ENCODE measurements at places on chromosomes 3 and 15.

DNA sequence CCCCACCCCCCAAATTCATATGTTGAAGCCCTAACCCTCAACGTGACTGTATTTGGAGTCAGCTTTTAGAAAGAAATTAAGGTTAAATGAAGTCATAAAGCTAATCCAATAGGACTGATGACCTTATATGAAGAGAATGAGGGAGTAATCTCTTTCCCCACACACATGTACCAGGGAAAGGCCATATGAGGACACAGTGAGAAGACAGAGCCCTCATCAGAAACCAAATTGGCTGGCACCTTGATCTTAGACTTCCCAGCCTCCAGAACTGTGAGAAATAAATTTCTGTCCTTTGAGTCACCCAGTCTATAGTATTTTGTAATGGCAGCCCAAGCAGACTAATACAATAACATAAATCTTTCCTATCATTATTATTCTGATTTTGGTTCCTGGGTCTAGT, 194.7 kb upstream of the NANOGP8 start:
- DNase-seq = no peak

GRCh38 chr15:73699249-73700040, 15.3 kb downstream of the CD276 start:
- DNase-seq = no peak

GRCh38 chr3:187946163-187946691, 201.0 kb upstream of the BCL6 start:
- DNase-seq = no peak

DNA sequence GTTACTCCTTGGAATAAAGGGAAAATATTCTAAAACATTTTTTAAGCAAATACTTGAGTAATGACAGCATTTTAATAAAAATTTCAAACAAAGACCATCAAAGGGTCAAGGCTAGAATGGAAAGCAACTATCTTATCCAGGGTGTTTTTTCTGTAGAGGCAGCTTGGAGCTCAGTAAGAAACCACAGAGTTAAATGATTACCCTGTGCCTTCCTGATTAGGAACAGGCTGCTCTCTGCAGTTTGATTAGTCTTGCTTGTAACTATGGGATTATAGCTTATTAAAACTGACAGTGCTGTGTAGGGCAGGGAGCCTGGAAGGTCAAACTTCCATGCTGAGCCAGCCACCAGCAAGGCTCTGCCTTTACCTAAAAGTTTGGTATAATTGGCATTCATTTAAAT, 33.1 kb downstream of the QTRT2 start:
- no peak for DNase-seq

DNA sequence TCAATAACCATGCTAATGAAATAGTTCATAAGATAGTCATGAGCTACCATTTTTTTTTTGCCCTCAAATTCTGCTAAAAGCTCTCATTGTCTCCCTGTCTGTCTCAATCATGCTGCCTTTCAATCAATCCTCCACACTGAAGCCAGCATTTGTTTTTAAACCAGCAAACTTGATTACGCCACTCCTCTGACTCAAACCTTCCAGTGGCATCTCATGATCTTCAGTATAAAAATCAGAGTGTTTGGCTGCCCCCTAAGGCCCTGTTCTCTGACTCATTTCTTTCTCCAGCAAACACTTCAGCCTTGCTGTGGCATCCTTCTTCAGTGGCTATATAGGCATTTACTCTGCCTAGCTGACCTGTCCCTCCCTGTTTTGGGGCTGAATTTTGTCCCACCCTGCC, 36.0 kb upstream of the EOMES start:
- DNase-seq = no peak

GRCh38 chr15:58249646-58250312, 111.6 kb downstream of the AQP9 start:
- no peak for DNase-seq

GRCh38 chr3:28743831-28744230, 395.2 kb upstream of the AZI2 start:
- no peak for DNase-seq

DNA sequence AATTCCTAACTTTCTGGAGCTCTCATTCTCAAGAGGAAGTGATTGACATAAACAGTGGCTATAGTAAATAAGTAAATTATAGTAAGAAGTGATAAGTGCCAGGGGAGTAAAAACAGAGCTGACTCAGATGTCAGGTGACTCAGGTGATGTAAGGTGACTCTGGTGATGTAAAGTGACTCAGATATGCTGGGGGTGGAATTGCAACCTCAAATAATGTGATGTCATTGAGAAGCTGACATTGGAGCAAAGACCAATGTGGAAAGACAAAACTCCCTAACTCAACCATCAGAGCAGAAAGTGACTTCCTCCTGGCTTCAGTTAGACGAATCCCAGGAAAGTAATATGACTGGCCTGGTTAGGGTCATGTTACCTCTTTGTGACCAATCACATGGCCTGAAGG, 144.2 kb upstream of the SNTN start:
- no peak for DNase-seq

DNA sequence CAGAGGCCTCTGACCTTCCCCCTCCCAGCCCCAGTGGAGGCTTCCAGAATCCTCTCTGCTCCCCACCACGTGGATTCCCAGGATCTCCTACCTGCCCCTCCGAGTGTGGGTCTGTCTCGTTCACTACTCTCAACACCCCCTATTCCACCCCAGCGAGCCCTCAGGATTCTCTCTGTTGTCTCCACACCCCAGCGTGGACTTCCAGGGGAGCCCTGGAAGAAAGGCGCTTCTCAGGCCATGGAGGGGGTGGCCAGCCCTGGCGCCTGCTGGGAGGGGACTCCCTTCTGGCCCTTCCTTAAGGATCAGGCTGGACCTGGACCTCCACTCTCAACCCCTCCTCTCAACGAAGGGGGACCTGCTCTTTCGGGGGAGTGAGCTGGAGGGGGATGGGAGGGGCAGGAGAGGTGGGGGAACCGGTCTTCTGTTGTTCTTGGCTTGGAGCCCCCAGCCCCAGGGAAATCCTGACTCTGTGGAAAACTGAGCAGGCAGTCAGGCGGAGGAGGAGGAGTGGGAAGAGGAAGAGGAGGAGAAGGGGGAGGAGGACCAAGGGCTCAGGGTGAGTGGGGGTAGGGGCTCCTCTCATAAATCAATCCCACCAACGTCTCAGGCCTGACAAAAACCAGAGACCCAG, 32.9 kb downstream of the EPHB3 start:
- no peak for DNase-seq

DNA sequence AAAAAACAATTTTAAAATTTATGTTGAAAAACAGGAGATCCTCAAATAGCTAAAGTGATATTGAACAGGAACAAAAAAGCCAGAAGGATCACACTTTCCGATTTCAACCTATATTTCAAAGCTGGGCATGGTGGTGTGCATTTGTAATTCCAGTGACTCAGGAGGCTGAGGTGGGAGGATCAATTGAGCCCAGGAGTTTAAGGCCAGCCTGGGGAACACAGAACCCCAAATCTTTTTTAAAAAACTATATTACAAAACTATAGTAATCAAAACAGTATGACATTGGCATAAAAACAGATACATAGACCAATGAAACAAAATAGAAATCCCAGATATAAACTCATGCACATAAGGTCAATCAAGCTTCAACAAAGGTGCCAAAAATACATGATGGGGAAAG, 68.4 kb downstream of the MEX3B start:
- no peak for DNase-seq

GRCh38 chr15:42723068-42723467, 13.9 kb downstream of the CDAN1 start:
- DNase-seq = no peak

DNA sequence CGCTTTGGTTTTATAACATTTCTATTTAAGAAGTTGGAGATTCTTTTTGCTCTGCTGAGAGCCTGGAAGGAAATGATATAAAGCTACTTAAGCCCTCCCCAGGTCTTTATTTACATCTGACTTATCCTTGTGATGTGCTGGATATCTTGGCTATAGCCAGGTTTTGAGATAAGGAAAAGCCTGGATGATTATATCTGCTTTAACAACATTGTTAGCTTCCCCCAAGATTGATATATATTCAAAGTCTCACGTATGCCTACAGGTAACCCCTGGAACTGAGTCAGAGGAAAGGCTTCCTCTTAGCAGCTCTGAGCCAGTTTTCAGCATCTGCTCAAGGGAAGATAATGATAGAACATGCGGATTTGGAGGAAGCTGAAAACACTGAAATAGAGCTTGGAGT, 61.5 kb upstream of the CRBN start:
- DNase-seq = no peak

GRCh38 chr3:81216192-81216591, 545.3 kb downstream of the GBE1 start:
- no peak for DNase-seq

GRCh38 chr3:45908761-45909160, 22.4 kb downstream of the CCR9 start:
- no peak for DNase-seq

- no peak for DNase-seq
Measured at GRCh38 chr3:53594276-53594675, 99.9 kb downstream of the CACNA1D start.

- DNase-seq = peak; percentile 75
Measured at GRCh38 chr15:82530606-82531379, 9.5 kb downstream of the RPS17 start.

DNA sequence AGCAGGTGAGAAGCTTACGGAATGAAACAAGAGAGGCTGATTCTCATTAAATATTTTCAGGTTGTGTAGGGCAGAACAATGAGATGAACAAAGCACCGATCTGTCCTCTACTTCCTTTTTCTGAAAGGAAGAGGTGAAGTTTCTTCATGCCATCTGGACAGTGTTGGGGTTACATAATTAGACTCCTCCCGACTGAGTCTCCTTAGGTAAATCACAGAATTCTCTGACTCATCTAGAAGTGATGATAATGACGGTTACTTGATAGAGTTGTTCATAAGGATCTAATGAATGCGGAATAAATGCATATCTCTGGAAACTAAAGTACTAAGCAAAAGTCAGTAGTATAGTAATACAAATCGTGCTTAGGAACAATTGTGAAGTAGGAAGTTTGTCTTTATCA, 21.2 kb downstream of the CRTC3 start:
- no peak for DNase-seq

- no peak for DNase-seq
Measured at GRCh38 chr3:47469616-47470015, 6.1 kb downstream of the SCAP start.

DNA sequence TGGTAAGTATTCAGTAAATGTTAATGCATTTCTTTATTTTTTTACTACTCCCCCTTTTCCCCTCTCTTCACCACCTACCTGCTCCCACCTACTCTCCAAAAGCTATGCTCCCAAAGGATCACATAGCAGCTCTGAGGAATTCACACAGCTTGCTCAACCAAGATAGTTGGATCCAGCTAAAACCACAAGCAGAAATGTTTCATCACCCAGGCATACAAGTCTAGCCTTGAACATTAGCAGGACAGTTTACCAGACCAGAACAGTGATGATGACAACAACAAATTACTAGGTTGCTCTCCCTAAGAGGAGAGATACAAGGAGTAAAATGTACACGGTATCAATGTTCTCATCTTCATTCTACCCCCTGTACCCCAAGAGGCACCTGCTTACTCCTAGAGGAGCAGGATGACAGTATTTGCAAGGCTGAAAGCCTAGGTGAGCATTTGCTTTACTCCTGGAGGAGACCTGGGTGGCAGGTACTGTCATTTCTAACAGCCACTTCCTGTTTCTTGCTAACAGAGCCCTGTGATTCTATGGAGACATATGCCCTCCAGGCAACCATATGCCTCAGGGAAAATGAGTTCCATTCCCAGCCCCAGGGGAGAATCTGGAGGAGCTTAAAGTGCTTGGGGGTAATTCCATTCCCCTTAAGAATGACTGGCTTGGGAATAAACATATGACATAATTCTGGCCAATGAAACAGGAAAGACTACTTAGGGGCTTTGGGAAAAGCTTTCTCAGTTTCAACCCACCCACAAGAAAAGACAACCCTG, 237.5 kb downstream of the NTRK3 start:
- DNase-seq = no peak

DNA sequence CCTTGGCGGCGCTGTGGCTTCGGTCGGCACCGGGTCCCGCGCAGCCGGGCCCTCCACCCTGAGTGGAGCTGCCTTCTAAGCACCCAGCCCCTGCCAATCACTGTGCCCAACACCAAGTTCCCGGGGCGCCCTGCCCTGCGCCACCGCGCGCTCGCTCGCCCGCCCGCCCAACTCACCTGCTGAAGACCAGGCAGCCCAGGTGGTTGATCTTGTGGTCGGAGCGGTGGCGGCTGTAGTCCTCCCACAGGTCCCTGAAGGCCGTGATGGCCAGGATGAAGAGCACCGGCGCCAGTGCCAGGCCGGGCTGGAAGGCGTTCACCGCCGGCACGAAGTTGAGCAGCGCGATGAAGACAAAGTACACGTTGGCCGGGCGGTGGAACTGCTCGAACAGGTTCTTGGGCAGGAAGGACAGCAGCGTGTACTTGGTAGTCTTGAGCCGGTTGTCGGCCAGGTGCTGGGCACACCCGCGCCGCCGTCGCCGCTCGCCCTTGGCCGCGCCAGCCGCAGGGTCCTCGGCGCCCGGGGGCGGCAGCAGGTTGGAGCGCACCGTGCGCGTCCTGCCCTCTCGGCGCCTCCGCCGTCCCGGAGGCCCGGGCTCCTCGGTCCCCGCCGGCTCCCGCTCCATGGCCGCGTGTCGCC, 536 bp downstream of the ATP10A start:
- peak; percentile 71 for DNase-seq

DNA sequence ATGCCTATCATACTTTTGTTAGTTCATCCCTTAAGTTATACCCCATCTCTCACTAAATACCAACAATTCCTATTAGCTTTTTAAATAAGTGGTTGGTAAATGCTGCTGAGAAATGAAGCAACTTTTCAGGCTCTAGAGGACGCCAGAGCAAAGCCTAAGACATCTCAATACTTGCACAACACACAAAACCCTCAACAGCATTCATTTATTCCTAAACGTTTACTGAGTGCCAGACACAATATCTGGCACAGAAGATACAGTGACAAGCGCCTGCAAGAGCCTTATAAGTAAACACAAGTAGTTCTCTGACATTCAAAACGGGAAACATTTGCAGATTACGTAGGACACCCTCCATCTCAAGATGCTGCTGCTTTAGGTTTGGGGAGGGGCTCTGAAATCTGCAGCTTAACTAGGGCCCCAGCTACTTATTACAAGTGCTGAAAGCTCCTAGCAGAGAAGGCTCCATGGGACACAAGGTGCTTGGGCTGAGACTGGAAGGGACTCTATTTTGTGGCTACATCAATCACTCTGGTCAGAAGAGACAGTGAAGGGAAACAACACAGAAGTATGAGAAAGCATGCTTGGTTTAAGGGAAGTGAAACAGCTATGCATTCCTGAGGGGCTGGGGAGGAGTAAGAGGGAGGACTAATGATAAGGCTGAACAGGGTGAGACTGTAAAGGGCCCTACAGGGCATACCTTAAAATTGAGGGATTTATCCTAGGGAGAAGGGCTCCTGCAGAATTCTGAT, 311.3 kb downstream of the PLCL2 start:
- DNase-seq = no peak

GRCh38 chr3:120558771-120559241, 37.3 kb upstream of the NDUFB4 start:
- DNase-seq = peak; percentile 87

GRCh38 chr15:36947035-36947719, 153.2 kb downstream of the MEIS2 start:
- DNase-seq = no peak

DNA sequence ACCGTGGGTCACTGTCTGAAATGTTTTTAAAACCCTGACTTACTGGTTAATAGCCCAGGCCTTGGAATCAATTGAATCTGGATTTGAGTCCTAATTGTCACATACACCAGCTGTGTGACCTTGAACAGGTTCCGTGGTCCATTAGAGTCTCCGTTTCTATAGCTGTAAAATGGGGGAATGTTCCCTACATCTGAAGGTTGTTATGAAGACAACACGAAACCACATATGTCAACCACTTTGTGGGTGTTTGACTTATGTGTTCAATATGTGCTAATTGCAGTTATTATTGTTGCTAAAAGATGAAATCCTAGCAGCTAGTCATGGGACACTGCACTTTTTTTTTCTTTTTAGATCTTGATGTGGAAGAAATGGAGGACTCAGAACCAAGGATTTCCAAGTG, 35.3 kb downstream of the ZBTB38 start:
- no peak for DNase-seq
